ENCODE measurements at places on chromosomes 6 and 20.

DNA sequence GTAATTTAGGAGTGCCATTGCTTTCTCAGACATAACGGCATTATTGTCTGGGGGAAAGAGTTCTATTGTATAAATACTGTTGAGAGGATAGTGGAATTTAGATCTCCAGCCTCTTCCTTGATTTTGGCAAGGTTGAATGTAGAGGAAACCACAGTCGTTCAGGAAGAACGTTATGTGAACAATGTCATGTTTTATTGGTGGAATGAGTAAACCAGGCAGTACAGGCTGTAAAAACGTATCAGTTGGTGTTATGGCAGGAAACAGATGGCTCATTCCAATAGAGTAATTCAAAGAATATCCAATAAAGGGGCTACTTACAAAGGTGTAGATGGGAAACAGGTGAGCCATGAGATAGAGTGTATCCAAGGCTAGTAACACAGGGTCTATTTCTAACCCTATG is 123.6 kb upstream of the SLC35B3 start:
- no peak for DNase-seq

GRCh38 chr6:45727228-45727627 is 288.4 kb downstream of the CLIC5 start:
- DNase-seq = no peak

GRCh38 chr6:103617642-103618041 is 1242.1 kb downstream of the HACE1 start:
- DNase-seq = no peak

DNA sequence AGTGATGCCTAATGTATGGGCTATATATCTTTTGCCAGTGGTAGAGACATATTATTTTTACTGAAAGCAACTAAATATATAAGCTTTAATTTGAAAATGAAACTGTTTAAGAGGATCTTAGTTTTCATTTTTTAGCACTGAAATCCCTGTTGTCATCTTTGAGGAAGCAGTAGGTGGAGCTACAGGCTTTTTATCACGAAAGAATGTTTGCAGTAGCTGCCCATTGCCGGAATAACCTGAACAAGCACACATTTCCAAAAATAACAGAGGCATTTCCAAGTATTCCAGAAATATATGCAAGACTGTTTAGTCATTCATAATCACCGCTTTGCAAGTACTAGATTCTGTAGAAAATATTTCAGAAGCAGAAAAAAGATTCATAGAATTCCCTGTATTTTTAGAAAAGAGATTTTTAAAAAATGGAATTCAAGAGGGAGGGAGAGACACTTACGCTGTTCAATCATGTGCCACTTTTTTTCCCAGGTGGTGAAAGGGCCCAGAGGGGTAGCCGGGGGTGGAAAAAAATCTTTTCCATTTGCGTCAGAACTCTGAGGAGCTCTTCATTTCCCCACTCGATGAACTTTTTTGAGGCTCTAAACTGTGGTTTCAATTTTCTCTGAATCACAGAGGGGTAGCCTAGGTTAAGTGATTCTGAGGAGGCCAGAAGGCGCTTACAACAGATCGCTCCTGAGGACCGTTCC is 142.5 kb upstream of the FERMT1 start:
- no peak for DNase-seq

- no peak for DNase-seq
Observed at GRCh38 chr20:479487-479886, 17.2 kb upstream of the TBC1D20 start.

GRCh38 chr20:6178537-6178936 is 55.7 kb upstream of the FERMT1 start:
- no peak for DNase-seq

DNA sequence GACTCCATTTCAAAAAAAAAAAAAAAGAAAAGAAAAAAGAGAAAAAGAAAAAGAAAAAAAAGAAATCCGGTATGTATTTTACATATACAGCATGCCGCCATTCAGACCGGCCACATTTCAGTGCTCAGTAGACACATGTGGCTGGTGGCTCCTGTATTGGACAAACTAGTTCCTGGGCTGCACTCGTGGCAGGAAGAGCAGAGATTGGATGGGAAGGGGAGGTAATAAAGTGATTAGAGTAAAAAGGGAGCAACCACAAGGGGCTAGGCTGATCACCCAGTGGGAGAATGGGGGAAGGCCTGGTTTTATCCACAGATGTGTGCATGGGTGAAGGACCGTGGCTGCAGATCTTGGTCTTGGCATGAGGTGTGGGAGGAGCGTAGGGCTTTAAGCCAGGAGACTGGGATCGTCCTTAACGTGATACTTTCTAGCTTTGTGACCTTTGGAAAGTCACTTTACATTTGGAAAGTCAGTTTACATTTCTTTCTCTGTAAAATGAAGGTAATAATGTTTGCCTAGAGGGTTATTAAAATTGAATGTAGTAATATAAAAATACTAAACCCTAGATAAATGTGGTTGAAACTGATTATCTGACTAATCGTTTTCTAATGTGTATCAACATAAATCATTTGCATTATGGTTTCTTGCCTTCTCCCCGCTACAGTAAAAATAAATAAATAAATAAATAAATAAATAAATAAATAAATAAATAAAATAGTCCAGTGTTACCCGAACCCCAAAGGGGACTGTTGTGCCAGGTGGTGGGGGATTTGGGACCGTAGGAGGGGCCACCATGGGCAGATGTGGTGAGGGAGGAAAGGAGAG is 869 bp upstream of the TRIM15 start:
- DNase-seq = no peak

DNA sequence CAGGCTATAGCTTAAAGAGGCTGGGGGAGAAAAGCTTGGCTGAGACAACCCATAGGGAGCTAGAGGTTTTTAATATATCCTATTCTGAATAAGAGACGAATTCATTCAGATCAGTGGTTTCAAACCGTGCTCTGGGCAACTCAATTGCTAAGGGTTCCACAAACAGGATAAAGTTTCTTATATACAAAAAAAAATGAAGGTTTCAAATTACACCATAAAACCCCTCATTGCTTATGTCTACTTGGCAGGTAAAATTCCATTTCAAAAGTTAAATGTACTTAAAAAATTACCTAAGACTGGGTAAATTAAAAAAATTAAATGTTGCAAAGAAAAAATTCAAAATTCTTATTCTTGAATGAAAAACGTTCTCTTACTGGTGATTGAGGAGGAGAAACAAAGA is 2.7 kb downstream of the HLA-DPB1 start:
- no peak for DNase-seq

- no peak for DNase-seq
Observed at GRCh38 chr6:168658059-168658458, 217.1 kb downstream of the SMOC2 start.

- DNase-seq = no peak
Observed at GRCh38 chr20:43430265-43431133, 27.2 kb upstream of the SRSF6 start.

Measured in sciatic nerve (tissue), 2 donors.